Activated CD4-positive, alpha-beta T cell treated with anti-CD3 and anti-CD28 coated beads, Interleukin-2, amount 50 U/mL, for 4 hours (primary cell): ENCODE measurements at places on chromosomes 4 and X.
A peak's percentile ranks its signal among the peaks of the same experiment; 100 is the strongest.

DNA sequence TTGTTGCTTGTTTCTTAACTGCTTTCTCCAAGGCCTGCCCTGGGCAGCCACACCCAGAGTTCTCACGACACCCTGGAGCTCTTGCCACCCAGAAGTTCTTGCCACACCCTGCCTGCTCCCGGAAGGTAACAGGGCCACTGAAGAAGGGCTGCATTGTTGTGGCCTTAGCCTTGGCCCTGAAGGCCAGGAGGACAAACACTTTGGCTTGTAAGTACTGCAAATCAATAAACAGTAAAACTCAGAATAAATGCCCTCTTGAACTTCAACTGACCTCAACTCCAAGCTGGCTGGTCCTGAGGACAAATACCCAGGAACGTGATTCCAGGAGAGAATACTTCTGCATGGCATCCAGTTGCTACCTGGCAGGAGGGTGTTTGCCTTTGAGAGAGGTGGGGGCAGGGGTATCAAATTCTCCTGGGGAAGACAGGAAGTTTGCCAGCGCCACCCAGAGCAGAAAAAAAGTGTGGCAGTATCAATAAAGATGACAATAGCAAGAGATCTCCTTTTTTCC is 54.1 kb downstream of the TLR10 start:
- no peak for DNase-seq

GRCh38 chr4:55736605-55737183 is 82.9 kb upstream of the EXOC1L start:
- no peak for DNase-seq

DNA sequence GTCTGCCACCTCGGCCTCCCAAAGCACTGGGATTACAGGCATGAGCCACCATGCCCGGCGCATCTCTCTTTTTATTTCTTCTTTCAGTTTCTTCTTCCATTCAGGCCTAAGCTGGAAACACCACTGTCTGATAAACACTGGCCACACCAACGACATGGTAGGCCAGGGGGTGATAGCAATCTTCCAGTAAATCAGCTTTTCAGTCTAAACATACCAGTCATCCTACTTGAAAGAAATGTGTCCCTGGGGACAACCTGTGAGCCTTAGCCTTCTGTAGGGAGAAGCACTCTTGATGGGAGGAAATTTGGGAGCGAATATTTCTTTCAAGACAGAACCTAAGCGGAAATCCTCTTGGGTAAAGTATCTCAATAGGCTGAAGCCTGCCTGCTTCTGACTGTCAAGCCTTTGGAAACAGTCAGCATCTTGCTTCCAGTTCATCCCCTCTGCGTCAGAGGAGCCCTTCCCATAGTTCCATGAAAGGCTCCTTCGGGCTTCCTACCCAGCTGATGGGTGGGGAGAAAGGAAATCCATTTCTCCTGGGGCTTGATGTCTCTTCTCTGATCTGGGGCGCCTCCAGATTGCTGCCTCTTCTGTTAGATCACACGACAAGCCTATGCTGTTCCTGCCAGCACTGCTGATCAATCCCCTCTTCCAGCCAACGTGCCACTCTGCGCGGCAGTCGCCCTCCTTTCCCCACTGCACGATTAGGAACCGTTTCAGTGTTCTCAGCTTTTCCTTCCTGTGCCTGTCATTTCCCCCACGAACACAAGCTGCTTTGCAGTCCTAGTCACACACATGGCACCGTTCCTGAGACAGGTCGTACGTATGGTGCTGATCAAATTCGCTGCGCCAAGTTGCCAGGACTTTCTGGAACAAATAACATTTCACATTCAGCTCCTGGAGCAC is 49.5 kb upstream of the CBR4 start:
- no peak for DNase-seq

GRCh38 chr4:60134099-60134498 is 1066.0 kb upstream of the ADGRL3 start:
- DNase-seq = no peak

DNA sequence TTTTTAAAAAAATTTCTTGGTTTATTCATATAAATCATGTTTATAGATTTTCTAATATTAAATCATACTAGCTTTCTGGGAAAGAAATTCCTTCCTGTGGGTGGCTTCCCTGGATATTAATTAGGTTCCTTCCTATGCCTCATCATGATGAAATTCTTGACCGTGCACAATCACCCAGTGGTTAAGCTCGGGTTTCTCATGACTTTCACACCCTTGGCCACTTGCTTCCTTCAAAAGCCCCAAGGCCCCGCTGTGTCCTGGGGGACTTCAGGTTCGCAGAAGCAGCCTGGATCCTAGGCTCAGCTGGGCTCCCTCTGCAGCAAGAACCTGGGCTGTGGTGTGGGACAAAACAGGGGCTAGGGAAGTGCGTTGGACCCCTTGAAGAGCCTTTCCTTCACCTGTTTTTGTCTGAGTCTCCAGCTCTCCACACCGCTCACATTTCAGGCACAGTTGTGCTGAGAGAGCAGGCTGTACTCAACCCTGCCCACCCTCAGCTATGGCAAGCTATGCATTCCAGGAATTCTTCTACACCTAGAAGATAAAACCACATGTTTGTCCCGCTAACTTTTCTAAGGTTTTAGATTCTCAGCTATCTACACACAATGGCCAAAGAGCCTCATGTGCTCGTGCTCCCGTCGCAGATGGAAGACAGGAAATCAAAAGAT is 48.9 kb upstream of the TMSB15B start:
- no peak for DNase-seq

GRCh38 chr4:54940996-54941865 is 184.2 kb downstream of the KDR start:
- peak; percentile 49 for DNase-seq

GRCh38 chr4:7435471-7436061 is 836 bp upstream of the PSAPL1 start:
- no peak for DNase-seq

DNA sequence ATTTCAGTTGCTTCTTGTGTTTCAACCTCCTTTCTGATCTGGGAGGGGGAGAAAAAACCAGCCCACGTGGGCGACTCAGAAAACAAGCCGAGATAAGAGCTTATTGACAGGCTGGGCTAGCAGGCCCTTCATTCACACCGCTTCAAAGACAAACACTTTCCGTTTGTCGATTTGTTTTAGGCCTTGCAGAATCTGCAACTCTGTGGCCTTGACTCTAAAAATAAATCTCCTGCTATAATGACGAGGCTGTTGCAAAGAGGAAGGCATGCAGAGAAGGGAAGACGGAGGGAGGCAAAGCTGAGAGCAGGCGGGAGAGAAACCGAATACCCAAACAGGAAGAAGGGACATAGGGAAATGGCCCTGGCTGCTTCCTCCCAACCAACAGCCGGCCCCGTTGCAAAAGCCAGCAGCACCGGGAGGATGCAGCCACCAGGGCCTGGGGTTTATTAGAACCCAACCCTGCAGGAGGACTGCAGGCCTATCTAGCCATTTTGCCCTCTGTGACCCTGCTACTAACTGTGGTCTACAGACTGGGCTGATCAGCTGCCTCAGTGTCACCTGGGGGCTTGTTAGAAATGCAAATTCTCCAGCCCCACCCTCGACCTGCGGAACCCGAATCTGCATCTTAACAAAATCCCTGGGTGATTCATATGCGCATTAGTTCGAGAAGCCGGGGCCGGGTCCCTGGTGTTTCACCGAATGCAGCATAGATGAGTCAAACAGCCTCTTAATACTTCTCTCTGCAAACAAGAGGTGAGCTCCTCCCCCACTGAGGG is 325.5 kb downstream of the BCOR start:
- peak; percentile 55 for DNase-seq

GRCh38 chrX:25536307-25536970 is 520.7 kb upstream of the ARX start:
- no peak for DNase-seq

DNA sequence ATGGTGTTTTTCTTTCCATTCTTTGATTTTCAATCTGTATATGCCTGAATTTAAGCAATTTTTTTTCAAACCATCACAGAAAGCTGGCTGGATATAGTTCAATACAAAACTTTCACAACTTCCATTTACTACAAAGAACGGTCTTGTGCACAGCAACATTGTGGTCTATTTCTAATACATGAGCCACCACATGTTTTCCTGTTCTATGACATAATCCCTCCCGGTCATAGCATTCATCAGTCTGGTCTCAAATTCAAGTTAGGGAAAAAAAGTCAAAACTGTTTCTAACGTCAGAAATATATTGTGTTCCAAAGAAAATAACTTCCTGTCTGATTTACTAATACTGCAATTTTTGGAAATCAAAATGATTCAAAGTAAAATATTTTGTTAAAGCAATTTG is 7.5 kb upstream of the CXCL6 start:
- no peak for DNase-seq

DNA sequence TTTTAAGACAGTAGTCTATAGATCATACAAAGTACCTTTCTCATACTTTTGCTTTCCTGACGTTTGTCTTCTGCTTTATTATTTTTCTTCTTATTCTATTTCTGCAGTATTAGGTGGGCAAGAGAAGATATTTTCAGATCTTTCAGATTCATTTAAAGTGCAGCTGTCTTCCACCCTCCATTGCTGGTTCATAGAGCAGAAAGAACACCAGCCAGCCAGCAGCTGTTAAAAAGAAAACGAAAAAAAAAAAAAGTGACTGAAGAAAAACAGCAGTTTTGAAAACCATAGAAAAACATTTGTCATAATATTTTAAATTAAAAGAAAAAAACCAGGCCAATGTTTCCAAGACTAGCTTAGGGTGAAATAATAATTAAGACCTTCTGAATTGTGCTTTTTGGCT is 42.9 kb downstream of the SMAD1 start:
- DNase-seq = no peak

GRCh38 chrX:8404471-8404870 is 60.2 kb upstream of the VCX3B start:
- no peak for DNase-seq

DNA sequence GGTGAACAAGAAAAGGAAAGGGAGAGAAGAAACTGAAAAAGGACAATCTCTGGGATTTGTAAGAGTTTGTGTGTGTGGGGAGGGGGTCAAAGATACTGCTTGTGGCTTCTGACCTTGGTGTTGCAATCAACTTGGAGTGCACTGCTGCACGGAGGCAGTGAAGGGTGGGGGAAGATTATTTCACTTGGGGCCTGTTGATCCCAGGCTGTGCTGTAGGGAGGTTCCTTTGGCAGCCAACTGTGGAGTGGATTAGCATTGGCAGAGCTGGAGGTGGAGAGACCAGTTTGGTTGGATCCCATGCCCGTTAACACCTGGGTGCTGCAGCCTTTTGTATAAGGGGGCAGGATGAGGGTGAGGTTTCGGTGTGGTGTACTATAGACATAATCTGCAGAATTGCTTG is 38.2 kb downstream of the AFF1 start:
- no peak for DNase-seq

- DNase-seq = no peak
Observed at GRCh38 chrX:131843987-131844386, 179.1 kb upstream of the STK26 start.

- DNase-seq = no peak
Observed at GRCh38 chr4:6153874-6154273, 46.5 kb downstream of the JAKMIP1 start.

GRCh38 chr4:108644237-108644636 is 6.2 kb upstream of the OSTC start:
- no peak for DNase-seq

DNA sequence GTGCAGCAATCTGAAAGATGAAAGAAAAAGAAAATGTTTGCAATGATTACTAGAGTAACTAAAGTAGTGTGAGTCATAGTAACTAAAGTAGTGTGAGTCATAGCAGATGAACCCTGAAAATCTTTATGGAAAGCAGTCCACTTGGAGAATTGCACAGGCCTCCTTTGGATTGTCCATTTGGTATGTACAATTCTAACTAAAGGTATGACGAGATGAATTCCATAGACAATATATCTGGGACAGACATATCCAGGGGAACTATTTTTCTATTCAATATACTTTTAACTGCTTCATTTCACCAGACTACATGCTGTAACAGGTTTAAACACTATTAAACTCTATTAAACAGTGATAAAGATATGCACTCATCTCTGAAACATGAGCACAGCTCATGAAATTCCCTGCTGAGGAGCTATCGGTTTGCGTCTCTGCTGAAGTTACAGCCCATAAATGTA is 798.7 kb downstream of the PCDH7 start:
- no peak for DNase-seq

DNA sequence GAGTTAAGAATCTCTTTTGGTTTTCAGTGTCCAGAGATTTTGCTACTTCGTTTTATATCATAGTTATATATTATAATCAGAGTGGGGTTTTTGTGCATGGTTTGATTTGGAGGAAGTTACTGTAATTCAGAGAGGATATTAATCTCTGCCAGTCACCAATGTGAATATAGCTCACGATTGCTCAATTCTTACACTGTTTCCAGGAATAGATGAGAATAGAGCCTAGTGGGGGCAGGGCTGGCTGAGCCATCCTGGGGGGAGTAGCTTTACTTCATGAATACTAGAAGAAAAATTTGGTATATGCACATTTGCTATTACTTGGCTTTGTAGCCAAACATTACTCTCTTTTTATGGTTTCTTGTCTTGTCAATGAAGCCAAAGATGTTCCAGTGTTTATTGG is 60.9 kb upstream of the TRPC3 start:
- no peak for DNase-seq

DNA sequence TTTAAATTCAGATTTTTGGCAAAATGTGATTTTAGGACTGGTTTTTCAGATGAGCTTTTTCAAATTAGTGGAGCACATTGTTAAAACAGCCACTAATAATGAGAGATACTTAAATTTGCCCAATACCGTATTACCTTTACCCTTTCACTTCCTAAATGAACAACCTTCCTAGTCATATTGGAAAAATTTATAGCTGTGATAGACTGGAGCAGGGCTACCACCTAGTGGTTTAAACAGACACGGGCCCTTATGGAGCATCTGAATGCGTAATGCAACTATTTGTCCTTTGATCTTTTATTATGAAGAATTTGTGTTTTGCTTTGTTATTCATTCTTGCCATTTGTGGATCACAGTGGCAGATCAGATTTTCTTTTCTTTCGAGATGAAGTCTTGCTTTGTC is 72.7 kb downstream of the KDM6A start:
- DNase-seq = no peak

GRCh38 chr4:158826057-158826456 is 57.2 kb downstream of the FNIP2 start:
- DNase-seq = no peak

- DNase-seq = no peak
Observed at GRCh38 chrX:24169211-24169610, 19.7 kb downstream of the ZFX start.

GRCh38 chr4:168923526-168924194 is 86.4 kb downstream of the CBR4 start:
- DNase-seq = peak; percentile 27

DNA sequence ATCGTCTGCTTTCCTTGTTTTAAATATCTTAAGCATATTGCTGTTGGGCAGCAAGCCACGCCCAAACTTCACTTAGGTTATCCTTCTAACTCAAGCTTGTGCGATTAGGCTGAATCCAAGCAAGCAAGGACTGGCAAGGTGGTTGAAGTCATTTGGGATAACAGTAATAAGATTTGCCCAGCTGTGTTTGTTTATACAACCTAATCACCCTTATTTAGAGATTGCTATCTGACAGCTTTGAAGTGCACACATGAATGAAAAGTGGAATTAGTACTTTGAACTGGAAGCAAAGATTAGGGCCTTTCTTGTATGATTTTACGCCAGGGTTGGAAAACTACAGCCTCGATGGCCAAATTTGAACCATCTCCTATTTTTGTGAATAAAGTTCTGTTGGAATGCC is 182.1 kb downstream of the ASB9 start:
- no peak for DNase-seq

- DNase-seq = no peak
Observed at GRCh38 chr4:78569306-78569821, 17.8 kb downstream of the ANXA3 start.
